ENCODE measurements at places on chromosomes 3 and 15.

- DNase-seq = no peak
These were observed 6.8 kb downstream of the RBM5 start for GRCh38 chr3:50095352-50095998.

DNA sequence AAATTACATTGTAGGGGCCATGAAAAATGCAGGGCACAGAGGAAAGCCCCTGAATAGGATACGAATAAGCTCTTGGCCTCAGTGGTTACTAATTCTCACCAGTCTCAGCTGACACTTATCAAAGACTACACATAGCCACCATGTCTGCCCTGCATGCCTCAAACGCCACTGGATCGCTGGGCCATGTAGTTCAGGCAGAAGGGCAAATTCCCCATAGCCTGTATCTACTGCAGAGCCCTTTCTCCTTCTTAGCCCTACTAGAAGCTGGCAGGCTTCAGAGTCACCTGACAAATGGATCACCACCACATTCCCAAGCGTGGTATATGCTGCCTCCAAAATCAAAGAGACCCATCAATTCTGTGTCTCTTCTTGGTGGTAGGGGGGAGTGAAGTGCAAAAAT is 177.4 kb downstream of the MINAR1 start:
- no peak for DNase-seq

- no peak for DNase-seq
These were observed 50.6 kb downstream of the KBTBD8 start for GRCh38 chr3:67048715-67049074.

GRCh38 chr3:114504941-114505628 is 211.3 kb downstream of the TIGIT start:
- no peak for DNase-seq

DNA sequence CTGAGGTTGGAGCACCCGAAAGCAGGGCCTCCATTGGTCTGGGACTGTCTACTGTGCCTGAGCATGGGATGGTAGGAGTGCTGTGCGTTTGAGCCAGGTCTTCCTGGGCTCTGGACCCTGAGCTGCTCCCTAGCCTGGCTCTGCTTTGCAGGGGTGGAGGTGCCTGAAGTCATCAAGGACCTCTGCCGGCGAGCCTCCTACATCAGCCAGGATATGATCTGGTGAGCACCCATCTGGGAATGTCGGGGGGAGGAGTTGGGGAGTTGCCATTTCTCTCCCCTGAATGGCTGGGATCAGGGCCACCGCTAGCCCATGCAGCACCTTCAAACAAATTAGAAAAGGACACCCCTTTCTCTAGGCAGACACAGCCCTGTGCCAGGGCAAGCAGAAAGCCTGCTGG is 20.7 kb downstream of the DUOX1 start:
- no peak for DNase-seq

- peak; percentile 74 for DNase-seq
These were observed 43.1 kb downstream of the MTHFS start for GRCh38 chr15:79853492-79854328.

GRCh38 chr3:182766099-182766498 is 27.2 kb upstream of the ATP11B start:
- no peak for DNase-seq

DNA sequence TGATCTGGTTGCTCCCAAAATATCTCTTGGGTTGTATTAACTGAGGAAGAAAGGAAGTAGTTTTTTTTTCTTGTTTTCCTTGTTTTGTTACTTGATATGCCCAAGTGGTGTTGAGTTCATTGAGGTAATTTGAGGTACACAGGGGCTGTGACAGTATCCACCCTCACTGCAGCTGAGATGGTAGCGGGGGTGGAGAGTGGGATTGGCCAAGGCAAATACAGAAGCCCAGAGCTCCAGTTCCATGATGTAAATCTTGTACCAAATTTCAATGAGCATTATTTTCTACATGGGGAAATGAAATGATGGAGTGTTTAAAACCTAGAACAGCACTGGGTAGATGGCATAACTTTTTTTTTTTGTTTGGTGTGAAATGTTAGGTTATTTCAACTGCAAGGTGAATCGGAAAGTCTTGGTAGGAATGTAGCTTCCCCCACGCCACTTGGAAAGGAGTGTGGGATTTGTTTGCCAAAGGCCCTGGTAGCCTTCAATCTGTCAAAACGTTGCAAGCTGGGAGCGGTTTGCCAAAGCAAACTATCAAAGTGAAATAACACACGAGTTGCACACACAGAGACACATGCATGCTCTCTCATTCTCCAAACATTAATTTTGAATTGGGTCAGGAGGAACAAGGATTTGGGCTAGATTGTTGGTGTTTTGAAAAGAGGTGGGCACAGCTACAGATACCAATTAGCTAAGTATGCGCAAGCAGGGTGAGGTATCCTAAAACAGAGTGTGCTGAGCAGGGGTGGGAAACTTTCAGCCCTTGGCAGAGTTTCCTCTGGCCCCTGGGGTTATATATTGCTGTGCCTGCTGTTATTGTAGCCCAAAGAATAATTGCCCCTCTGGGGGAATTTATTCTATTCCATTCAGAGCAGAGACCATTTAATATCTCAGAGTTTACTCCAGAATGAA is 34.6 kb downstream of the THSD4 start:
- DNase-seq = no peak

- DNase-seq = no peak
These were observed 20.4 kb upstream of the AP3B2 start for GRCh38 chr15:82730022-82730530.

- DNase-seq = no peak
These were observed 110.5 kb downstream of the AKAP13 start for GRCh38 chr15:85490856-85491255.

- no peak for DNase-seq
These were observed 5.2 kb upstream of the LCTL start for GRCh38 chr15:66570842-66571478.

- no peak for DNase-seq
These were observed 105.4 kb downstream of the SCAPER start for GRCh38 chr15:76799760-76800159.

DNA sequence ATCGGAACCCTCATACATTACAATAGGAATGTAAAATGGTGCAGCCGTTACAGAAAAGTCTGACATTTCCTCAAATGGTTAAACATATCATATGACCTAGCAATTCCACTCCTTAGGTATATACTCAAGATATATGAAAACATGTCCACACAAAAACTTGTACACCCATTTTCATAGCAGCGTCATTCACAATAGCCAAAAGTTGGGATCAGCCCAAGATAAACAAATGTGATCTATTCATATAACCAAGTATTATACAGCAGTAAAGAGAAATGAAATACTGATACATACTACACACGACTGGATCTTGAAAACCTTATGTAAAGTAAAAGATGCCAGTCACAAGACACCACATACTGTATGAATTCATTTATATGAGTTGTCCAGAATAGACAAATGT is 102.4 kb downstream of the MSL2 start:
- DNase-seq = no peak

GRCh38 chr3:51243924-51244323 is 141.2 kb upstream of the MANF start:
- no peak for DNase-seq

DNA sequence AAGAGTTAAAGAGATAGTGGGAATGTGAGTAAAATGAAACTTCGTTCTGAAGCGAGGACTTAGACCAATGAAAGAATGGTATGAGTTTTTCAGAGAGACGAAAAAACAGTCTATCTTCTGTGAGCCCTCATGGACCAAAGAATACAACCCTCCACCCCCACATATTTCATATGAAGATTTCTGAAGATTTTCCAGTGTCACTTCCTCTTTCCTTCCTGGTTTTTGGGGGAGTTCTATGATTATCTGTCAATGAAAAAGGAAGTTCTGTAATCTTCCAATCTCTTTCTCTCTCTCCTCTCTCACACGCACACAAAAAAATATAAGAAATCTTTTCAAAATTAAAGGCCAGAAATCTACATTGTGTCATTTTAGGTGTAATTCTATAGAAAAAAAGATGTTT is 27.7 kb downstream of the CMSS1 start:
- DNase-seq = no peak

DNA sequence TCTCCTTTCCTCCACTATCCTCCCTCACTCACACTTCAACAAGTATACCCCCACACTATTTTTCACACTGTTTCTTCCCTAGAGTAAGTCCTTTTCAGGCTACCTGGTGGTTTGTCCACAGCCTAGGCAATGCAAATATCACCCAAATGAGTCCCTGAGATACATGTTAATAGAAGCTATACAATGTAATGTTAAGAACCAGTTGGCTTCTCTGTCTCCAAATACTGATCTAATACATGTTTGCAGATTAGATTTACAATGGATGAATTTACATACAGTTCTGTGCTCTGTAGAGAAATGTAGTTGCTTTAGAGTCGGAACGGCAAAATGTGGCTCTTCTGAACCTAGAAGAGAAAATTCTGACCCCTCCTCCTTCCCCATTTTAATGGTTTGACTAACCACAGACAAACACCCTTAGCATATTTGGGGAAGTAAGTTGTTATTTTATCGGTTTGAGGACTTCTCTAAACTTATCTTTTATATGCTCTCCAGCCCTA is 63.6 kb upstream of the MBNL1 start:
- no peak for DNase-seq

DNA sequence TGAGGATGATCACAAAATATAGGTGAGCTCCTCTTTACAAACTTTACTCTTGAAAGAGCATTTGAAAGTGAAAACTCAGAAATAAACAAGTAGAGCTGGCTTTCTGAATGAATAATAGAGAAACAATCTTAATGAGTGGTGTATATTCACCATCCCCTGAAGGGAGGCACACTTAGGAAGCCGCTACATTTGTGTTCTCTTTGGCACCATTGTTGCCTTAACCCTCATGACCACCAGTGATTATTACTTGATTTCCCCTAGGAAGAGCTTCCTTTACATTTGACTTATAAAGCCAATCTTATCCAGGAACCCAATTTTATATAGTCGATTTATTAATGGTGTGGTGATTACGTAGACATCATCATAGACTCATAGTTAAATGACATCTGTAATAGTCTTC is 883.9 kb downstream of the TBL1XR1 start:
- DNase-seq = no peak

GRCh38 chr3:28386049-28386448 is 37.4 kb upstream of the AZI2 start:
- DNase-seq = no peak

GRCh38 chr3:194688200-194688740 is 2.6 kb downstream of the FAM43A start:
- DNase-seq = no peak
